Endodermal cell (in vitro differentiated cells): ENCODE measurements at places on chromosomes 13 and 19.
A peak's percentile ranks its signal among the peaks of the same experiment; 100 is the strongest.

GRCh38 chr13:23512762-23513395, 57.3 kb upstream of the TNFRSF19 start:
- DNase-seq, result no peak

DNA sequence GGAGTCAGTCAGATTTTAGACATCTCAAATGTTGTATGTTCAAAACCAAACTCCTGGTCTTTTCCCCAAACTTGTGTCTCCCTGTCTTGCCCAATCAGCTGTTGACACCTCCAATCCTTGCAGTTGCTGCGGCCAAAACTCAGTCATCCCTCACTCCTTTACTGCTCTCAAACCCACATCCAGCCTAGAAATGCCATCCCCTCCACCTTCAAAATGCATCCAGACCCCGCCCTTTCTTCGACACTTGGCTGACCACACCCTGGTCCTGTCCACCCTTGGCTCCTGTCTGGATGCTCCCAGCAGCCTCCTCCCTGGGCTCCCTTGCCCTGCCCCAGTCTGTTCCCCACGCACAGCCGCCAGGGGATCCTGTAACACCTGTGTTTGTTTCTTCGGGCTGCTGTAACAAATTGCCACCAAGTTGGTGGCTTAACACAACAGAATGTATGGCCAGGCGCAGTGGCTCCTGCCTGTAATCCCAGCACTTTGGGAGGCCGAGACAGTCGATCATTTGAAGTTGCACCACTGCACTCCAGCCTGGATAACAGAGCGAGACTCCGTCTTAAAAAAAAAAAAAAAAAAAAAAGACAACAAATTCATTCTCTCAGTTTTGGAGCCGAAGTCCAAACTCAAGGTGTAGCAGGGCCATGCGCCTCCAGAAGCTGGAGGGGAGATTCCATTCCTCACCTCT, 11.7 kb downstream of the PLD3 start:
- no peak for DNase-seq

- DNase-seq, result no peak
Measured at GRCh38 chr13:32159137-32159869, 127.7 kb downstream of the FRY start.

DNA sequence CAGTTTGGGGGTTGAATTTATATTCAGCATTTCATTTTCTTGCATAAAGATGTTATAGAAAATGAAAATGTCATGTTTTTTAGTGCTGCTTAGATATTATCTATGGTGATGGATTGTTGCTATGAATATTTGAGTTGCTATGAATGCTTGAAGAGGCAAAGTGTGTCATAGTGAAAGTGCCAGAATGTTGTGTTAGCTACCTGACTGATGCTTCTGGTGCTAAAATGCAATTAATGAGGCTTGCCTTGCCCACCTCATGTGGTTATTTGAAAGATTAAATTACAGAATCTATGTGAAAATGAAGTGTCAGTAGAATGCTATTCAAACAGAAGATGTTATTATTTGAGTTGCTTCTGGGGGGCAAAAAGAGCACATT, 62.7 kb upstream of the MYCBP2 start:
- no peak for DNase-seq

GRCh38 chr19:3977242-3978143, 6.6 kb upstream of the DAPK3 start:
- peak; percentile 78 for DNase-seq

DNA sequence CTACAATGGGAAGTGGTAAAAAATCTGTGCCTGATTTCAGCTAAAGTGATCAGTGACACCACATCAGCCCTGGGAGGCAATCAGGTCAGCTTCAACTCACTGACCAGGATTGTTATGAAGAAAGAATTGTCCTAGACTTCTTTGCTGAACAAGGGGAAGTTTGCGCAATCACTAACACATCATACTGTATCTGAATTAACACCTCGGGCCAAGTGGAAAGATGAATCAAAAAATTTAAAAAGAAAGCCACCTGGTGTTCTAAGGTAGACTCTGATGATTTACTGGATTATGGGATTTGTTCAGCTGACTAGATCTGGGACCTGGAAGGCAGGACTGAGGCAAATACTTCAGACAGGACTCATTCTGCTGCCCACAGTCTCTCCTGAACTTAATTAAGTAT, 161.8 kb downstream of the DIAPH3 start:
- no peak for DNase-seq

DNA sequence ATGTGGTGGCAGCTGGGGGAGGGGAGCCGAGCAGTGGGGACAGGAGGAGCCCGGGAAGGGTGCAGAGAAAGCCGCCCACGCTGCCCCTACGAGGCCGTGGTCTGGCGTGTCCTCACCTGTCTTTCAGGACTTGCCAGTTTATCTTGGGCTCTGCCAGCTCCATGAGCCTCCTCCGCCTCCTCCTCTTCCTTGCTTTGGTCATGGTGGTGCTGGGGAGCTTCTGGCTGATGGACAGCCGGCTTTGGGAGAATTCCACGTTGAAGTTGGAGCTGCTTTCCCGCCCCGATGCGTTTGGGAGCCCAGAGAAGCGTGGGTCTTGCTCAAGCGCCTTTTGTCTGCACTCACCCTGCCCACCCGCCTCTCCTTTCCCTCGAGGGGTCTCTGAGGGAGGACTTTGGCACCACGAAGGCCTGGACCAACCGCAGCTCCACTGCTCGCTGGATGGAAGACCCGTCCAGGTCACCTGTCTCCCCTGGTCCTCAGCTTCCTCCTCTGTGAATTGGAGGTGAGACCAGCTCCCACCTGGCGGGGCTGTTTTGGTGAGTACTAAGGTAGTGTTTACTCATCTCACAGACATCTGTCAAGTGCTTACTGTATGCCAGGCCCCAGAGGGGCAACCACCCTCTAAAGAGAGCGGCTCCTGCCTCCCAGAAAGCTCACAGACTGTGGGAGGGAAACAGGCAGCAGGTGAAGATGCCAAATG, 29.7 kb upstream of the MIER2 start:
- peak; percentile 49 for DNase-seq

DNA sequence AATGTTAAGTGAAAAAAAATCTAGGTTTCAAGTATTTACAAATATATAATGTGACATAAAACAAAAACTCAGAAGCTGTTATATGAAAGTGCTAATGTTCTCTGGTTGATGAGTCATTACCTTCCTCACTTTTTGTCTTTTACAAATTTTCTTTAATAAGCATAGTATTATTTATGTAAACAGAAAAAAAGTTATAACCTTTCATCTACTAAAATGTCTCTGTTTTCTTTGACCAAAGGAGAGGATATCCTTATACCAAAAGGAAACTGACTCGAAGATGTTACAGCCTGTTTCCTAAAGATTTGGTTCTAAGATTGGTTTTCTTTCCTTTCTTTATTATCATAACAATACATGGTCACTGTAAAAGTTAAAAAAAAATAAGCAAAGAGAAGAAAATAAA, 38.0 kb downstream of the RCBTB2 start:
- DNase-seq, result no peak

GRCh38 chr13:77574096-77574495, 38.6 kb downstream of the SCEL start:
- DNase-seq, result no peak

GRCh38 chr13:113273851-113274590, 23.0 kb upstream of the LAMP1 start:
- DNase-seq, result no peak

DNA sequence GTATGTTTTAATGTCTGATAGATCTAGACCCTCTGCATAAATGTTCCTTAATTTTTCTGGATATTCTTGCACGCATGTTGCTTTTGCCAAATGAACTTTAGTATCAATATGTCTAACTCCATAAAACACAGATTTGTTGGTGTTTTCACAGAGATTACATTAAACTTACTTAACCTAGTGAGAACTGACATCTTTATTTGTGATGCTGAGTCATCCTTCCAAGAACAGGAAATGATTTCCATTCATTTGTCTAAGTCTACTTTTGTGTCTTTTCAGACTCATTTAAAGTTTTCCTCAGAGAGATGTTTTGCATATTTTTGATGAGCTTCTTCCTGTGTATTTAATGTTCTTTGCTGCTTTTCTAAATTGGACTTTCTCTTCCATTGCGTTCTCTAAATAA, 184.0 kb downstream of the SLC7A1 start:
- DNase-seq, result no peak

DNA sequence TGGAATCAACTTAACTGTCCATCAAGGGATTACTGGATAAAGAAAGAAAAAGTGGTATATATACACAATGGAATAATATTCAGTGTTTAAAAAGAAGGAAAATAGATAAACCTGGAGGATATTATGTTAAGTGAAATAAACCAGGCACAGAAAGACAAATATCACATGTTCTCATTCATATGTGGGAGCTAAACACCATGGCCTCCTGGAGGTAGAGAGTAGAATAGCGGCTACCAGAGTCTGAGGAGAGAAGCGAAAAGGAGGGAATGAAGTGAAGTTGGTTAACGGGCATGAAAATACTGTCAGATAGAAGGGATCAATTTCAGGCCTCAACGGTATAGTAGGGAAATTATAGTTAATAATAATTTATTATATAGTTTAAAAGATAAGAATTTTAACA, 147.5 kb upstream of the OBI1 start:
- DNase-seq, result no peak

DNA sequence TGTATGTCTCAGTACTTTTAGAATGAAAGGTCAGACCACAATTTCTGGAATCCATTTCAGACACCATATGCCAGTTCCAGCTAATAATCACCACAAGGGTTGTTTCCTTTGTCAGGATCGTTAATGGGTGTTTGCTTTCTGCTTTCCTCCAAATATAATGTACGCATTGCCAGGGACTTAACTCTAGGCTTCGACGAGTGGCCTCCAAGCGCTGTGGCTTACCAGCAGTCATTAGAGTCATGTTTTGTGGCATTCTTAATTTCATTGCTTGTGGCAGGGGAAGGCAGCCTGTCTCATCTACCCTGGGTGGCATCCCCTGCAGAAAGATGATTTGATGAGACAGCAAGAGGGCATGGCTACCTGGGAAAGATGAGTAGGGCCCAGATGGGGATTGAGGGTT, 22.5 kb downstream of the SAFB start:
- no peak for DNase-seq

- no peak for DNase-seq
Measured at GRCh38 chr13:41053384-41053826, 7.9 kb upstream of the WBP4 start.

DNA sequence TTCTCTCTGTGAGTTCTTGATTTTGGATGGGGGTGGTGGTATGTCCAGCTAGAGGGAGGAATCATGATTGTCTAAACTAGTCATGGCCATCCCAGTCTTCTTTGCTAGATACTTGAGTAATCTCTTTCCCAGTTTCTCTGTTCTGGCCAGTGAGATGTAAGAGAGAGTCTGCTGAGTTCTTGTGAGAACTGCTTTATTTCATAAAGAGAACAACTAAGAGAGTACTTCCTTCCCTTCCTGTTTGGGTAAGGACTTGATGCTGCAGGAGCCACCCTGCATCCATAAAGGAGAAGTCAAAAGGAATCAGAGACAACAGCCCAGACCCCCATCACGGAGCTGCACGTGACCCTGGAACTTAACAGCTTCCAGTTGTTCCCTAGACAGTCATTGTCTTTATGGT, 3.0 kb upstream of the RASL11A start:
- DNase-seq, result no peak

DNA sequence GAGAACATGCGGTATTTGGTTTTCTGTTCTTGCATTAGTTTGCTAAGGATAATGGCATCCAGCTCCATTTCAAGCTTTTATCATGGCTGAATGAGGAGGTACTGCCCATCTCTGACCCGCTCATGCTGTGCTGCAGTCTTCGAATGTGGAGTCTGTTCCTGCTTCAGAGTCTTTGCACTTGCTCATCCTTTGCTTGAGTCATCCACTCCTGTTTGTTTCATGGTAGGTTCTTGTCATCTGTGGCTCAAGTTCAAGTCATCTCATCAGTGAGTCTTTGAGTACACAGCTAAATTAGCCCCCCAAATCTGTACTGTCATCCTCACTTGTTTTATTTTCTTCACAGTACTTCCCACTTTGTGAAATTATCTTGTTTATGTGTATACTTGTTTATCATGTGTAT, 5.4 kb downstream of the UCHL3 start:
- no peak for DNase-seq

- DNase-seq, result peak; percentile 90
Measured at GRCh38 chr19:54133312-54133956, 4.1 kb upstream of the CNOT3 start.

GRCh38 chr19:41367848-41368301, 3.9 kb upstream of the B9D2 start:
- no peak for DNase-seq

DNA sequence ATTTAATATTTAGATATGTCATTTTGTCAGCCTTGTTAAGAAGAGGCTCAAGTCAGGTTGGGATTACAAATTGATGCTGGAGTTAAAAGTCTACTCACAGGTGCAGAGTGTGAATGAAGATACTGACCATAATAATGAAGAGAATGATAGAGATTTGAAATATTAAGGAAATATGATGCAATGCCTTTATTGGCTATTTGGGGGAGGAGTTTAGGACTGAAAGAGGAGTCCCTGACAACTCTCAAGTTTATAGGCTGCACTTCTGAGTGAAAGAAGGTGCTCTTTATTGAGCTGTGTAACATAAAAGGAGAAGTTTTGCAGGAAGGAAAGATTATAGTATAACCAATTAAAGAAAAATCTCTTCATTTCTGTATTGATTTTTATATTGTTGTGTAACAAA, 827.7 kb upstream of the PCDH9 start:
- DNase-seq, result no peak

DNA sequence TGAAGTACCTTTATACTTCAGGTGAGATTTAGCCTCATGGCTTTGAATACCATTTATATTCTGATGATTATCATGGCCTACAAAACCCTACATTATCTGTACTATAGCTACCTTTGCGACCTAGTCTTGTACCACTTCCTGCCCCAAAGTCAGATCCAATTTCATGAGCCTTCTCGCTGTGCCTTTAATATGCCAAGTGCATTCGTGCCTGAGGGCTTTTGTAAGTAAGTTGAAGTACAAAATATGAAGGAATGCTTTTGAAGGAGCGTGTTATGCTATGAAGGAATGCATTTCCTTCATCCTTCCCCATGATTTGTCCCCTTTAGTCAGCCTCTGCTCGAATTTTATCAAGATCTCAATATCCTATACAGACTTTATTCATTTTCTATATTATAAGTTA, 9.2 kb upstream of the RASL11A start:
- DNase-seq, result no peak

DNA sequence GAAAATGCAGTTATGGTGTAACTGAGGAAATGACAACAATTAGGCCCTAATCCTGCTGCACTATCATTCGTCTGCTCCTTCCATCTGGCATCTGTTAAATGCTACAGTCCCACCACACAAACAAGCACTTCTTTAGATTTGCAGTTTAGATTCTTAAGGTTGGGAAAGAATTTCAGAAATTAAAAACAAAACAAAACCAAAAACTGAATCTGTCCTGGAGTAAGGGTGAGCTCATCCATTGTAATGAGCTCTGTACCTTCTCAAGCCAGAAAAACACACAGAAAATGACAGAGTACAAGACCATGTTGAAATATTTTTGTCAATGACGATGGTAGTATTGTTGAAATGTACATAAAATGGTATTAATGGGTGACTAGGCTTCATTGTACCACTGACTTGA, 28.3 kb downstream of the SMAD9 start:
- no peak for DNase-seq

DNA sequence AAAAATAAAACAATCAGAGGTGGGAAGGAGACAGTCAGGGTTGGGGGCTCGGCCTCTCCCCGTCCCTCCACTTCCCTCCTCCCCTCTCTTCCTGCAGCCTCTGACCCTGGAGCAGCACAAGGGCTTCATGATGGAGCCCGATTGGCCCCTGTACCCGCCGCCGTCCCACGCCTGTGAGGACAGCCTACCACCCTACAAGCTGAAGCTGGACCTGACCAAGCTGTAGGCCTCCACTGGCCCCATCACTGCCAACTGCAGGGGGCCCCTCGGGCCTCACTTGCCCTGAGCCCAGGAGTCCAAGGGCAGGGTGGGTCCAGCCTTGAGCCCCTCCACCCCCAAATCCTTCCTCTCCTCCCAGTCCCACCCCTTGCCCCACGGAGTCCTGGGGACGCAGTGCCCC, 7.6 kb downstream of the TMEM59L start:
- DNase-seq, result no peak
